ENCODE measurements at places on chromosomes 7 and 10.

DNA sequence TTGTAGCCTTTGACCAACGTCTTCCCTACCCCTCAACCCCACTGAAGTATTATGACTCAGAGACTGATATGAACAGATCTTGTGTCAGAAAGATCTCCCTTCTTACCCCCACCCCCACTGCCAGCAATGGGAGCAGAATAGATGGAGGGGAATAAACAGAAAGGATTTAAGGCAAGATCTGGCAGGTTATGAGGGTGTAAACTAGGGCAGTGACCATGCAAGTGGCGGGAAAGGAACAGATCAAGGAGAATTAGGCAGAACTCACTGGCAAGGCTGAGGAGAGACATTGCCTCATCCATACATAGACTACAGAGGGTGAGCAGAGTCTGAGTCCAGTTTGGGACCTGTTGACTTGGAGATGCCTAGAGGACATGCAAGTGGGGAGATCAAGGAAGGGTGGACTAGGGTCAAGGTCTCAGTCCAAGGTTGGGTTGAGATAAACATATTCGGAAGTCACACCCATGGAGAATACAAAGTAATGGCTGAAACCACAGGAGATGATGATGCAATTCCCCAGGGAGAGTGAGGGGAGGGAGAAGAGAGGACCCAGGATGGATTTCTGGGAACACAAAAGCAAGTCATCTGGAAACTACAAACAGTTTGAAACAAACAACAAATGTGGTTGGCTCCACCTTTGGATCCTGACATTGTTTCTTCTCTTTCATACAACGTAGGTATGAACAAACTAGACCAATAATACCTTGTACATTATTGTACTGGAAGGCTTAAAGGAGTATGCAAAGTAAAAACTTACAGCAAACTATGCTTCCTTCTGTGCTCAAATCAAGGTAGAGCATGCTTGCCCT is 44.9 kb upstream of the IL6 start:
- DNase-seq, result no peak

DNA sequence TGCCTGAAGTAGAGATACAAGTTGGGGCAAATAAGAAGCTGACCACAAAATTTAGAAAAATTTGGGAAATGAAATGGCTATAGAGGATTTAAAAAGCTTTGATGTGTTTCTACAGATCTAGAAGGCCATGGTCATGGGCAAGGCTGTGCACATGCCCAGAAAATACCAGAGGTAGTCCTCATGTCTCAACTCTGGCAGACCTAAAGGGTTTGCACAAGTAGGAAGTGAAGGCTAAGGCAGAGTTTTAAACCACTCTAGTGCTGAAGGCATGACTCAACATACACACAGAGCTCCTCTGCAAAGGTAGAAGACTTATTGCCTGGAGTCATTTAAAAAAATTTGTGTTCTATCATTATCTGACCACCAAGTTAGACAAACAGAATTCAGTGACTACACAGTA is 364.6 kb downstream of the CCSER2 start:
- no peak for DNase-seq

GRCh38 chr10:26737730-26738129 is 40.2 kb downstream of the PDSS1 start:
- DNase-seq, result peak; percentile 46

DNA sequence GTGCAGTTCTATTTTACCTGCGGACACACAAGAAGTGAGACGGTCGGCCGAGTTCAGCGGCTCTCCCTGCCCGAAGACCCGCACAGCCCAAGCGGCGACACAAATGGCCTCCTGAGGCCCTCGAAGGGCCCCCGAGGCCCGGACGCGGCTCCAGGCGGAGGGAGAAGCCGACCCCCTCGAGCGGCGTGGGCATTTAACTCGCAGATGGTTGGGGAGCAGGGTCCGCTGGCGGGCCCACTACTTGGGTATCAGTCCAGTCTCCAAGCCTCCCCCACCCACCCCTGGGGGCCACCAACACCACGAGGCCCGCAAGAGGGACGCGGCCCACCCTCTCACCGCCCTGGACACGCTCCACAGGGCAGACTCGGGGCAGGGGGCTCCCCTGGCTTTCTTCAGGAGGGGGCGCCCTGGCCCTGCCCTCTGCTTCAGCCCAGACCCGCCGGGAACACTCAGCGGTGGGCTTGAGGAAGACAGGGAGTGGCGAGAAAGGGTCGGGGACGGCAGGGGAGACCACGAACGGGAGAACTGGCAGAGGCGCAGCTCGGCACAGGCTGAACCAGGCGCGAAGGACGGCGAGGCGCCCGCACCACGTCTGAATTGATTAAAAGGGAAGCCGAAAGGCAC is 1.7 kb downstream of the IGF2BP3 start:
- DNase-seq, result no peak

DNA sequence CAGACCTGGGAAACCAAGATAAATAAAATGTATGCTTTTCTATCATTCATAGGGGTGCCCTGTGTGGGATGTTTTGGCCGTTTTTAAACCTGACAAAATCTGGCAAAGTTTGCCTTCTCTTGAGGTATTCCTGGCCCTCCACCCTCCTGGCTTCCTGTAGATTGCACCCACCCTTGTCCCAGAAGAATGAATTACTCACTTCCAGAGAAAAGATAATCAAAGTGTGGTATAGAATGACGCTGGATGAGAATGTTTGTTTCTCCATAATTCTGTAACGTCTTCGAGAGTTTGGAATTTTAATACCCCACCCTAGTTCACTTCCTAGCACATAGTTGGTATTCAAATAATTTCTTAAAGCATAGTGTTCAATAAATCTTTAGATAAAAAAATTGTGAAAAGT is 519.7 kb upstream of the PFKP start:
- DNase-seq, result no peak

- DNase-seq, result no peak
These were observed 3.4 kb upstream of the SMARCD3 start for GRCh38 chr7:151251689-151252560.

DNA sequence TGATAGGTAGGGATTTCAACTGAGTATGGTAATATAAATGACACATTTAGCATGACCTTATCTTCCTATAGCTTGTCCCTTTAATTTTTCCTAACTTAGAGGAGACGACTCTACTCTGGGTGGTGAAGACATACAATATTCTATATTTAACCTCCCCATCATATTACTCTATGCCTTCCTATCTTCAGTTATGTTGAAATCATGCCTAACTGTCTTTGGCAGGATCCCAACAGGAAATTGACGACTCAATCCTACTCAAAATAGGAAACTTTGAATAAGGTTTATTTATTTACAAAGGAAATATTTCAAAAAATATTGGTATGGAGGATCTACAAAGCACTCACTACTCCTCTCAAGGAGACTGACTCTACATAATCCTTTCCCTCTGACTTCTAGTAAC is 24.1 kb upstream of the SEMA3A start:
- DNase-seq, result no peak

Measured in lower leg skin (tissue), 4 donors.